ENCODE measurements at places on chromosomes 2 and 18.

DNA sequence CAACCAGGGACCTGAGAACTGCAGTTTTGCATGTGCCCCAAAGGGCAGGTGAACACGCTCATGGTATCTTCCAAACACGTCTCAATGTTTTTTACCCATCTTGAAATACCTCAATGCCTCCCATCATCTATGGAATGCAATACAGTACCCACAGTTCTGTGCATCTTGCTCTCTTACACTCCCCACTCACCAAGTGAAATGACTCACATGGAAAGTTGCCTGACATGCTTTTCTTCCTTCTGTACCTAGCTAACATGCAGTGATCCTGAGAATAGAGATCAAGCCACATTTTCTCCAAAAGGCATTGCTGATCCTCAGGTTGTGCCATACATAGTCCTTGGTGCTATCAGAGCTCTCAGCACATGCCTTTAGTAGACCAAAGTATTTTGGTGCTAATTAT is 373.9 kb downstream of the GPD2 start:
- no peak for DNase-seq

DNA sequence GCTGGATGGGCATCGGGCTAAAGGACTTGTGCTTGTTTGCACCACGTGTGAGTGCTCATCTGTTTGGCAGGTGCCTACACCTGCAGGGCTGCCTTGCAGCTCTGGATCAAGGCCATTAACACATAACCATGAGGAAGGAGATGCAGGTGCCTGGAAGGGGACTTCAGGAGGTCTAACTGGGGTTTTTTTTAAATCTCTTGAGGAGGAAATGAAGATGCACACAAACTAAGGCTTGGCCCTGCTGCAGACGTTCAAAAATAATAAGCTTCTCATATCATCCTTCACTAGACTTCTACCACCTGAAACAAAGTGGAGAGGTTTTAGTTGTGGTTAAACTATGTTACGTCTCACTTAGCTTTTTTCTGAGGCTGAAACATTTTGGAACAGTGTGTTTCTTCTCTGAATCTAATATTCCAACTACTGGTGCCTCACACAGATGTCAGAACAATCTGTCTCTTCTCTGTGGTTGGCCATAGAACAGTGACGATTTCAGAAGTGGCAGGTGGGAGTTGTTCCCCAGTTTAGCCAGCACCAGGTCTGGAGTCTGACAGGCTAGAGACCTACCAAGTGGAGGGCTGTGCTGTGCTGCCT is 36.5 kb downstream of the BCL2L11 start:
- no peak for DNase-seq

GRCh38 chr2:66901344-66901743 is 466.4 kb downstream of the MEIS1 start:
- no peak for DNase-seq

- DNase-seq: no peak
Observed at GRCh38 chr2:149735237-149735958, 147.8 kb upstream of the MMADHC start.

DNA sequence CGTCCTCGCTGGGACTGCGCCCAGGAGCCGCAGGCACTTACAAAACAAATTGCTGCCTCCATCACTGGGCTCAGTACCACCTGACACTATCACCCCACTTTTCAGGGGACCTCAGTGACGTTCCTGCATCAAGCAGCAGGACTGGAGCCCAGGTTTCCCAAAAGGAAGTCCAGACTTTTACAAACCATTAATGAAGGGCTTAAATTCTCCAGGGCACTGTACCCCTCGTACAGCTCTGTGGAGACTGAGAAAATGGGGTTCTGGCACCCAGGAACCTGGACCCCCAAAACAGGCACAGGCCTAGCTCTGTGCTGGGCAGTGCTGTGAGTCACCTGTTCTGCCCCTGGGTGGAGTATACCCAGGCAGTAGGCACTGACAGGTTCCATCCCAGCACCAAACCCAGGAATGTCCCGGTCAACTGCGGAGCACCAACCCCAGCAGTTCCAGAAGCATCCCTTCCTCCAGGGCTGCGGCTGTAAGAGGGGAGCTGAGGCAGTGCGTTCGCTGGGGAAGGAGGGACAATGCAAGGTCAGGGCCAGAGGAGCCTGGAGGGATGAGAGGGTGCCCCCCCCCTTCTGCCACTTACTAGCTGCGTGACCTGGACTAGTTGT is 24.6 kb upstream of the NOTO start:
- DNase-seq: no peak

- no peak for DNase-seq
Observed at GRCh38 chr2:97910403-97911205, 85.1 kb downstream of the TMEM131 start.

DNA sequence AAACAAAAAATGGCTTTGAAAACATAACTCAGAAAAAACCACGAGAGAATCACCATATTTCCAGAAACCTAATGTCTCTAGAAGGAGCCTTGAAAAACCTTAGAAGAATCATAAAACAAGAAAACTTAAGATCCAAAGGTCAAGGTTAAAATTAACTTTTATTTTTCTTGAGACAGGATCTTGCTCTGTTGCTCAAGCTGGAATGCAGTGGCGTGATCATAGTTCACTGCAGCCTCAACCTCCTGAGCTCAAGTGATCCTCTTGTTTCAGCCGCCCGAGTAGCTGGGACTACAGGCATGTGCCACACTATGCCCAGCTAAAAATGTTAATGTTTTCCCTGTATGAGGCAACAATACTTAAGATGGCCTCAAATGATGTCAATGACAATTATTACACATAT is 254.2 kb upstream of the SESTD1 start:
- no peak for DNase-seq

DNA sequence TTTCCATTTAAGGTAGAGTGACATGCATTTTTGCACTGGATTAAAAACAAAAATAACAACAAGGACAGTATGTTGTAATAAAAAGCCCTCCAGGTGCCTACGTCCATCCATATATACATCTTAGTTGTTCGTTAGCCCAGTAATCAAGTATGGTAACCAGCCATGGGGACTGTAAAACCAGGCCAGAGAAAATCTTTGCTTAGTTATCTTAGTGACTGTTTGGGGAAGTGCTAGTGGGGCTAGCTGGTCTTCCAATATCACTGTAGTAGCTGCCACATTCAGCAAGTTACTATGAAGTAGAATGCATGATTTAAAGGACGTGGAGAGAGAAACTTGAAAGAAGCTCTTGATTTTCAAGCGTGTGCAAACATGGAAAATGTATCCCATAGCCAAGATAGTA is 95.9 kb upstream of the STON1 start:
- DNase-seq: no peak

DNA sequence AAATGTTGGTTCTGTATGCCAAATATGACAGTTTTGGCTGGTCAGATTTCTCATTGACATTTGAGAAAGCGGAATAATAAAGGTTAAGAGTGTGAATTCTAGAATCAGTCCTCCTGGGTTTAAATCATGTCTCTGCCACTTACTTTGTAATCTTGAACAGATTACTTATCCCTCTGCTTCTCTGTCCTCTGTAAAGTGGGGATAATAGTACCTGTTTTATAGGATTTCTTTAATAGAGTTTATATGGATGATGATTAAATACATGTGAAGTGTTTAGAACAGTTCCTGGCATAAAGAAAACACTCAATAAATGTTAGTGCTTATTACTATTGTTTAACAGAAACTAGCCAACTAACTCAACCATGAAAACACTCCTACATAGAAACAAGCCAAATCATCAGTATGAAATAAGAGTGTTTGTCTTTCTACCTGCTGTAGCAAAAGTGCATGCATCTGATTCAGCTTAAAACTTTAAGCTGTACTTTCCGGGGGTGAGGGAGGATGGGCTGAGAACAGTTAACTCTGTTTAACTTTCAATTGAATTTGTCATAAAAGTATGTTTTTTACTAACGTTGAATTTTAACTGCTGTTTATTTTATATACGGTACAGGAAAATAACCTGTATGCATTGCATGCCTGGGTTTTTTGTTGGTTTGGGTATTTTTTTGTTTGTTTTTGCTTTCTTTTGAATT is 6.8 kb downstream of the HTR2B start:
- DNase-seq: no peak

- DNase-seq: no peak
Observed at GRCh38 chr2:147718831-147719230, 126.0 kb upstream of the ACVR2A start.

- DNase-seq: no peak
Observed at GRCh38 chr2:168691221-168691620, 111.2 kb upstream of the NOSTRIN start.

- DNase-seq: no peak
Observed at GRCh38 chr2:63364866-63365265, 223.4 kb downstream of the WDPCP start.

- no peak for DNase-seq
Observed at GRCh38 chr18:8899000-8899399, 193.6 kb downstream of the MTCL1 start.

DNA sequence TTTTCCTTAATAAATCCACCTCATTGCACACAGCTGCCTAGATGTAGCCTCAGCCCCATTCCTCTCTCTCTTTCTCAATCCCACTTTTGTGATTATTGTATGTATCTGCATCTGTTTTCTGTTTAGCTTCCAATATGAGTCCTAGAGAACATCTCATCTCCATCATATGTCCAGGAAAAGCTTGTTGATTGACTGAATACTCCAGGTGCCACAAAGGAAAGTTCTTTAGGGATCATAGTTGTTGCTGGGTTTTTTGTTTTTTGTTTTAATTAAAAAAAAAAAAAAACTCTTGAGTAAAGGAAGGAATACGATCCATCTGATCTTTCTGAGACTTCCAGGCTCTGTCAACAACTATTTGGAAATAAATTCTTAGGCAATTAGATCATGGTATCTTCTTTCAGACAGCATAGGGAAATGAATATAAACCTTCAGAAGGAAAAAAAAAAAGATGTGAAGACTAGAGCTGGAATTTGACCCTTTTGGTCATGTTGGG is 42.5 kb downstream of the KIAA2012 start:
- no peak for DNase-seq

DNA sequence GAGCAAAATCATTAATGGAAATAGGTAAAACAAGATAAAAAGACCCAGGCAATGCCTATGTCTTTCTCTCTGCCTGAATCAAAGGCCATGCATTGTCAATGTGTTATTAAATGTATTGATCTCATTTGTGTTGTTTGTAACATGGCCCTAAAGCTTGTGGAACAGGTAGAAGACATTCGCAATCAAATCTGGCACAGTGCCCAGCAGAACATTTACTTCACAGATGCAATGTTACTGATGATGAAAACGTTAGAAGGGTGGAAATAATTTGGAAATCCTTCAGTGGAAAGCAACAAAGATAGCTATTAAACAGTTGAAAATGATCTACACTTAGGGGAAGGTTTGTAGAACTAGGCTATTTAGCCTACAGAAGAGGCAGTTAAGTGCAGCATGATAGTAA is 368.2 kb downstream of the EPHA4 start:
- DNase-seq: no peak

DNA sequence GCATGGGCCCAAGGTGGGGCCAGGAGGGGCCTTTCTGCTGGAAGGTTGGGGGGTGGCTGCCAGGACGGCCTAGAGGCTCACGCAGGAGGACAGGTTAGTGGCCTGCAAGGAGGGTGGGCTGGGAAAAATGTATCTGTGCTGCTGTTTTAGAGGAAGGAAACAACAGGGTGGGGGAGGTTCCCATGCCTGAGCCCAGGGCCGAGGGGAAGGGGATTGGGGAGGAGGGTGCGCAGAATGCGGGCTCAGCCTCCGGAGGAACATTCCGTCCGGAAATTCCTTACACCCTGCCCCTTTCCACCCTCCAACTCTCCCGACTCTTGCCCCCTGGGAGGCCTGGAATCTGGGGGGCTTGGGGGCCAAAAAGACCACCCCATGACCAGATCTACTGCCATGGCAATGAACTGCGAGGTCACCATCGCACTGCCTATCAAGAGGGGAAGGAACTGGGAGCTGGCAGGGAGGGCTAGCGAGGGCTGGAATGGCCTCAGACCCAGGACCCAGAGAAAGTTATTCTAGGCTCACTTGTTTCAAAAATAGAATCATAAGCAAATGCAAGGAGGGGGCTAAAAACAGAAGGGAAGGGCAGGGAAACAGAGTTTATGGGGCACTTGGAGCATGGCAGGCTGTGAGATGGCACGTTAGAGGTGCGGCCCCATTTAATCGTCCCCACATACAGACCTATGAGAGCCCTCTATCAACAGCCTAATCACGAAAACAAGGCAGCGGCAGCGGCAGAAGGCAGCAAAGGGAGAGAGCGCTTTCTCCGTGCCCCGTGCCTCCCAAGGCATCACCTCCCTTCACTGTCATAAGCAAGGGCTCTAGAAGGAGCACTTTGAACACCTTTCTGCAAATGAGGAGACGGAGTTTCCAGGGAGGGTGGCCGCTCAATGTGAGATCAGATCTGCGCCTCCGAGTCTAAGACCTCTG is 90.4 kb downstream of the TNS1 start:
- DNase-seq: no peak

DNA sequence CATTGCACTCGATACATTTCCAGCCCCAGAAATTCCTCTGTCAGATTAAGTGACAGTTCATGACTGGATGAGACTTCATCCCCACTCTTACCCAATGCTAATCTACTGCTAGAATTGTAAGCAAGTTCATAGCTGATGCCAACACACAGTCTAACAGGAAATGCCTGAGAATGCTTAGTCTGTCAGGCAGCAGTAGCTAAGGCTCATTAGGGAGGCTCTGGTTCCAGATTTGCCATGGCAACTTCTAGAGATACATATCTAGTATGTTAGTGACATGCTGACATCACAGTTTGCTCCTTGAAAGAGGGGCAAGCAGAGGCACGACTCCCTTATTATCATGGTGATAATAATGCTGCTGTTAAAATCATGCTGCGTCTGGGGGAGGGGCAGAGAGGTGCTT is 198.4 kb downstream of the RBM43 start:
- DNase-seq: no peak

DNA sequence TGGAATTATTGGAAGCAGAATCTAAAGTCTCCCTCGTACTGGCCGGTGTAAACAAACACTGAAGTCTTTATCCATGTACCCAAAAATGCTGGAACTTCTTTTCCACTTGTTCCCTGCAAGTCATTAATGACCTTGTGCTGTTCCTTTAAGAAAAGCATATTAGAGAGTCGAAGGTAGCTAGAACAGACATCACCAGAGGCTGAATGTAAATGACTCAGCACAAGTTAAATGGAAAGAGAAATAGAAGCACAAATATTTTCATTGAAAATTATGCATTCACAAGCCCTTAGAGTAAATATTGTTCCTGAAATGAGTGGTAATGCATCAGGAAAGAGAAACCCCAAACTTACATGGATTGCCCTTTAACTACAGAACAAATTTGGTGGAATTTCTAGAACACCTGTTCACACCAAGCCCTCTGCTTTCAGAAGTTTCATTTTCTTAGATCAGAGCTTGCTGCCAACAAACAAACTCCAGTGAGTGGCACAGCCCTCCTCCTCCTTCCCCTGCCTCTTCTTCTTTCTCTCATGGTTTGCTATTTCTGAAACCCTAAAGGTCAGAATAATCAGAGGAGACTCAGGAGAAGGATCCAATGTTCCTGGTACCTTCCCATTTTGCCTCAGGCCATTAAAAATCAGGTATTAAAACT is 264.3 kb downstream of the TXNL1 start:
- no peak for DNase-seq

Data from SIG-M5 (cell line).